GF-D8 (cell line): ENCODE measurements at places on chromosomes 5 and 9.

GRCh38 chr5:173972925-173973615, 15.9 kb upstream of the C5orf47 start:
- DNase-seq, result peak; percentile 19

DNA sequence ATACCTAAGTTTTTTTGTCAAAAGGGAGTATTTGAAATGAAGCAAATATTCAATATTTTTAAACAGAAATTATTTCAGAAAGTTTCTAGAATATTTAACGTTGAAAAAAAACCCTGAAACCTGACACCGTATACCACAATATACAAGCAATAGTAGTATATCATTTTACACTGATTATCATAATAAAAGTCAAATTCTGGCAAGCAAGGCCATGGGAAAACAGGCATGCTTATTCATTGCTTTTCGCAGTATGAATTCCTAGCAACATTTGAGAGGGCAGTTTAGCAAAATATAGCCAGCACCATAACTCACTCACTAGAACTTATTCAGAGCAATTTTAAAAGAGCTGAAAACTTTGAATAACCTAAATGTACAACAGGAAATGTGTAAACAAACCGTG, 46.1 kb downstream of the ERAP1 start:
- no peak for DNase-seq

DNA sequence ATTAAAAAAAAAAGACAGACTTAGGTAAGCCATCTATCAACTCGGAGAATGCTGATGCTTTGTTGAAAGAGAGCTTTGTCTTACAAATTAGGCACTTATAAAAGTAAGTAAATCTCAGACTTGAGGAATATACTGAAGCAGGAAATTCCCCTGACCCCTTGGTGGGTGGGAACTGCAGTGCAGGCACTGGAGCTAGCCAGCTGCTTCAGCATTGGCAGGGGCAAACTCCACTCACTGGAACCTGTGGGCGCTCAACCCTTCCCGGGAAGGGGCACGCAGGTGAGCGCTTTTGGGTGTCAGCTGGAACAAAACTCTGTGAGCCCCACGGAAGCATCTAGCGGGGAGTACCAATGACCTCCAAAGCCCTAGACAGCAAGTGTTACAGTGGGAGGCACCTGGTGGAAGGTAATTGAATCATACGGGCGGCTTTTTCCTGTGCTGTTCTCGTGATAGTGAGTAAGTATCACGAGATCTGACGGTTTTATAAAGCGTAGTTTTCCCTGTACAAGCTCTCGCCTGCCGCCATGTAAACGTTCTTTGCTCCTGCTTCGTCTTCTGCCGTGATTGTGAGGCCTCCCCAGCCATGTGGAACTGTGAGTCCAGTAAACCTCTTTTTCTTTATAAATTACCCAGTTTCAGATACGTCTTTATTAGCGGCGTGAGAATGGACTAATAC, 628.0 kb upstream of the CDH18 start:
- DNase-seq, result no peak

GRCh38 chr5:151617841-151618710, 26.9 kb upstream of the FAT2 start:
- no peak for DNase-seq

- DNase-seq, result no peak
Observed at GRCh38 chr5:130213607-130214006, 309.3 kb downstream of the CHSY3 start.

GRCh38 chr5:71651579-71651978, 64.4 kb downstream of the MCCC2 start:
- DNase-seq, result no peak
